ENCODE measurements at places on chromosomes 12 and 14.

DNA sequence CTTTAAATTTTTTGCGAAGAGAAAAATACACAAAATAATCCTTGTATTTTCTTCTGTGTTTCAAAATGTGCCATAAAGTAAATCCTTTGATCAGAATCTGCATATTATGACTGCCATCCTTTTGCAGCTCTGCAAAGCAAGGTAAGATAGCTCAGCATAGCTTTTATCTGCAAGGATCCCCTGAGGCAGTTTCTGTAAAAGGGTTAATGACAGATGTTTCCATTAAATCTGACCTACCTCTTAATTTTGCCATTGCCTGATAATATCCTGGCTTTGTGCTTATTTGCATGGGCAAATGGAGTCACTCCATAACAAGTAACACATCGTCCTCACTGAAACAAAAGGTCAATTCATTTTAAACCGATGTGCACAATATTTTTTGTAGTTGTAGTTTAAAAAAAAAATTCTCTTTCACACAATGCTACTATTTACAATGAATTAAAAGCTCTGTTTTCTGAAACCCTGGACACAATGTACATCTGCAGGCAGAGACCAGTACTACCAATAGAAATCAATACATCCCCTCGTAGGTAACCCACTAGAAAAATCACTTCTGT lies 108.5 kb upstream of the SOX5 start:
- no peak for DNase-seq

GRCh38 chr12:99418379-99418778 lies 229.2 kb upstream of the GARIN6 start:
- no peak for DNase-seq

DNA sequence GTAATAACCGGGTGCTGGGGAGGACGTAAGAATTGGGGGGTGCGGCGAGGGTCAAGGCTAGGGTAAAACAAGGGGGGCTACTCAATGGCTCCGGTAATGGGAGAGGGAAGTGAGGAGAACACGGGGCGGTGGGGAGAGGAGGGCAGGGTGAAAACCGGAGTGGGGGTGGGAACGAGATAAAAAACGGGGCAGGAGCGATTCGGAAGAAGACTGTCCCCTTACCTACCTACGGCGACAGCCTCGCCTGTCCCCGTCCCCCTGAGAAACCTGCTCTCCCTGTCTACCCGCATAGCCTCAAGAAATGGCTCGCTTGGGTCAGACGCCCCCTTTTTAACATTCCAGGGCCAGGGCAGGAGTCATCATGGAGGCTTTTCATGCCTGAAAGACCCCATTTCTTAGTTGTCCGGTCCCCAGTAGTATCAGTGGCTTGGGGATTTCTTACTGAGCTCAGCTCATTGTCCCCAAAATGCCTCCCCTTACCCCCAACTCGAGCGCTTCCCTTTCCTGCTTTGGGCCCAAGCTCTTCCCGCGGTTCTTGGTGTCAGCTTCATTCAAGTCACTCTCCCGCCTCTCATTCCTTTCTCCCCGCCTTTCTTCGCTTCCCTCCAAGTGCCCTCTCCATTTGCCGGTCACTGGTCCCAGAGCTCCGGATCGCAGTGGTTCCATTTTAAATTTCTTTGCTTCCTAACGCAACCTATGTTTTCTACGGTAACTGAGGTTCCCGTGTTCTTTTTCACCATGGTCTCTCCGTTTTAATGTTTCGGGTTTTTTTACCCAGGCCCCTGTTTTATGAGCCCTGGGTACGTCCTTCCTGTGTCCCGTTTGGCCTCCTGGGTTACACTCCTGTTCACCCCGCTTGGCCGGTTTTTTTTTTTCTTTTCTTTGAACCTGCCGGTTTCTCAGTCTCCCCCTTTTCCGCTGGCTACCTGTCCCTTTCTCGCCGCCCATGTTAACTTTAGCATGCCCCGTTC lies 1.2 kb upstream of the WSB2 start:
- DNase-seq: no peak

- DNase-seq: no peak
Measured at GRCh38 chr12:44159216-44159615, 323.3 kb downstream of the TMEM117 start.
